ENCODE measurements at places on chromosomes 12 and 14.

DNA sequence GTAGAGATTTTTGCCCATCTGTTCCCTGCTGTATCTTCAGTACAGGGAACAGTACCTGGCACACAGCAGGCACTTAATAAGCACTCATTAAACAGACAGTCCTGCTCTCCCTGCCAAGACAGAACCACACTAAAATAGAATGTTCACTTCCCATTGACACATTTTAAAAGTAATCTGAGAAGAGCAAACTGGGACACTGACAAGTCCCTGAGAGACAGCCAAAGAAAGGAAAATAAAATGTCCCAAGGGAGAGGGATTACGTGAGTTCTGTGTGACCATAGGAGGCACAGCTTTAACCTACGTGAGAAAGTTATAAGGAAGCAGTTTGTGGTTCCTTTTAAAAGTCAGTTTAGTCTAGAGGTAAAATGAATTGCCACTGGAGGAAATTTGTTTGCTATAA is 43.9 kb upstream of the SYCP3 start:
- DNase-seq = no peak

GRCh38 chr12:6963016-6963731 is 7.3 kb downstream of the PHB2 start:
- DNase-seq = peak; percentile 95

DNA sequence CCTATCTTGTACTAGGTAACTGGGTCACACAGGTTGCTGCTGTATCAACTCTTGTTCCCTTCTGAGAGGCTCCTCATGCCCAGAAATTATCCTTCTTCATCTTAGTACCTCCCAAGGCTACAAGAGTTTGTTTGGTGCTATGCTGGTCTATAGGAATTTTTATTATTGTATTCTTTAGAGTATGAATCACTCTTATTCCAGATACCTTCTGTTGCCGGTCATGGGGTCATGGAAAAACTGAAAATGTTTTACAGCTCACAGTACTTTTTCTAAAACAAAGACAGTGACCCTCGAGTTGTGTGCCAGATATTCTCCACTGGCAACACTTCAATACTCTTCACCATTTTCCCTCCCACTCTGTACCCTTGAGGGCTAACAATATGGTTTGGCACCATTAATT is 1598.0 kb upstream of the TMEM132C start:
- no peak for DNase-seq

- no peak for DNase-seq
These were observed 46.8 kb upstream of the MEG3 start for GRCh38 chr14:100778951-100779690.

- DNase-seq = peak; percentile 86
These were observed at the start of gene PGF for GRCh38 chr14:74955229-74956026. Gene PGF (minus strand): TSS chr14:74955597. CDS start chr14:74955242, 355 bp downstream.

DNA sequence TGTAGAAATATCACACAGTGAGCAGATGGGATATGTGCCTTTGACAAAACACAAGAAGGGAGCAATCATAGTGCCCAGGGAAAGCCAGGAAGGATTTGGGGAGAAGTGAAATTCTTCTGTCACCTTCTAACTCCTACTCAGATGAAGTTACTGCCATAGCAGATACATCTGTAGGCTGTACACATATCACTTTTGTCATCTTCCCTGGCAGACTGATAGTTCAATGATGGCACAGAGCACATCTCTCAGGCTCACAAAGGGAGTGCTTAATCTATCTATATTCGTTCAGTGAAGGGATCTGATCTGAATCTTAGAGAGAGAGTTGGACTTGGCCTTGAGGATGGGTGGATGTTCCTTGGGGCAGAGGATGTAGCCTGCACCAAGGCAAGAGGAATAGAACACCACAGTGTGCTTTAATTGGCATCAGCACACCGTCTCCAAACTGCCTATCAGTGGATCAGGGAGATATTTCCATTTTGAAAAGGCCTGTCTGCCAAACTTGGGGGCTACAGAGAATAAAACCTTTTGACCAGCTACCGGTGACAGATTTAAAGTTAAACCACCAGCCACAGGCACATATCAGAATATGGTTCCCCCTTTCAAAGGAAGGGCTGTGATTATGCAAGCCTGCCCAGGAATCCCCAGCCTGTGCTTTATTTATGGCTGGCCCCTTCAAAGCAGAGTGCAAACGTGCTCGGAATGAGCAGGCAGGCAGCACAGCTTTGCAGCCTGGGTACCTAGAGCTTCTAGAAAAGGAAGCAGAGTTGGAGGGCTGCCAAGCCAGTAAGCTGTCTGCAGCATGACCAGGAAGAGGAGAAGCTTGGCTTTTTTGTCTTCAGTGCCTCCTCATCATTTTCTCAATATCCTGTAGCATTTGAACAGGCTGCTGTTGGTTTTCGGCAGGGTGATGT is 165.5 kb upstream of the DYRK2 start:
- peak; percentile 77 for DNase-seq

GRCh38 chr12:130498589-130499385 is 161.1 kb downstream of the PIWIL1 start:
- DNase-seq = no peak

DNA sequence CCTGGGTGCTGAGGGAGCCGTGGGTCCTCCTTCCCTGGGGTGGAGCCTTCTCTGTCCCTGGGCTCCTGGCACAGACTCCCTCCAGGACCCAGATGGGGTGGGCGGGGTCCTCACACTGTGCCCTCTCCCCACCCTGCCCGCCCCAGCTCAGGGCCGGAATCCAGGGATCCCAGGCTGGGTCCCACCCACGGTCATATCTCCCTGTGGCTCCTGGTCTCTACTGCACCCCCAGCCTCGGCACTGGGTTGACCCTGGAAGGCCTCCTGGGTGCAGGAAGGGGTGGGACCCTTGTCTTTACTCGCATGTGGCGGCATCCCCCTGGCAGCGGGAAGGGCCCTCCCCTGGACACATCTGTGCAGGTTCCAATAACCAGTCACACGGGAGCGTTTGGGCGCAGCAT is 75.8 kb upstream of the EIF5 start:
- DNase-seq = no peak

GRCh38 chr12:127648321-127648720 is 618.6 kb upstream of the TMEM132C start:
- no peak for DNase-seq

DNA sequence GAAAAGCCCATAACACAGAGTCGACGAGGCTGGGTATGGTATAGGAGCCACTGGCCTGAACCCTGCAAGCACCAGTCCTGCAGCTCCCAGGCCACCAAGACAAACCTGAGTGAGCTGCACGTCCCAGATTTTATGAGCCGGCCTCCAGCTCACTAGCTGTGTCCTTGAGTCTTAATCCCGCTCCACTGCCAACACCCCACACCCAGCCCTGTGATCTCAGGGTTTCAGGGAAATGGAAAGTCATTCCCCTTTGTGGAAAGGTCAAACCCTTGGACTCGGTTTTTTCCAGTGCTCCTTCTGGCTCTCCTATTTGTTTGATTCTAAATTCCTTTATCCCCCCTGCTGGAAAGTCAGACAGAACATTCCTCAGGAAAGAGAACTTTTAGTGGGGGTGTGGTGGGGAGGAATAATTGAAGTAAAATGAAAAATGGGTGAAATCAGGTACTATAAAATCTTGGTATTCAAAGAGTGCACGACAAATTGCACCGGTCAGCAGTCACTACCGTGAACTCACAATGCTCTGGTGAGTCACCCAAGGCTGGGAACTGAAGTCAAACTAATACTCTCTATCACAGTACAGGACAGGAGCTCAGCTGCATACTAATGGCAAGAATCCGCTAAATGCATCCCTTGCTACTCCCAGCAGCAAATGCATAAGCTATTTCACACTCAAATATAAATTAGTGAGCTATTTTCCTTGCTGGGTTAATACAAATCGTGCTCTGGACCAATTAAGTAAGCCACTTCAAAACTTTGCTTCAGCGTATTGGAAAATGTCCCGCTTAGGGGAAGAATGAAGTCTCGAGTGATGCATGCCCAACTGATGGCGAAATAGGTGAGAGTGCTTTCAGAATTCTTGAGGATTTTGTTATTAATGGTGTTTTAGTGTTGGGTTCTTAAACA is 9.0 kb downstream of the PITPNM2 start:
- DNase-seq = peak; percentile 83

DNA sequence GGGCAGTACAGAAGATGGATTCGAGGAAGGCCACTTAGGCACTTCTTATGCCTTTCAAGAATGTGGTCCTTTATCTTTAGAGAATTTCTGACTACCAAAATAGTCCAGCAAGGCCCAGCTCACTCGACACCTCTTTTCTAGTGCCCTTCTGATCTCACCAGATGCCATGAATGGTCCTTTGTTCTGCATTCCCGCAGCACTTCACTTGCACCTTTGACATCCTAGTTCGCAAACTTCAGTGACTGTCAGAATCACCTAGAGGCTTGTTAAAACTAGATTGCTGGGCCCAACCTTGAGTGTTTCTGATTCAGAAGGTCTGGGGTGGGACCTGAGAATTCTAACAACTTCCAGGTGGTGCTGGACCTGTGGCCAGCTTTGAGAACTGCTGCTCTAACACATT is 56.7 kb downstream of the PKP2 start:
- no peak for DNase-seq

DNA sequence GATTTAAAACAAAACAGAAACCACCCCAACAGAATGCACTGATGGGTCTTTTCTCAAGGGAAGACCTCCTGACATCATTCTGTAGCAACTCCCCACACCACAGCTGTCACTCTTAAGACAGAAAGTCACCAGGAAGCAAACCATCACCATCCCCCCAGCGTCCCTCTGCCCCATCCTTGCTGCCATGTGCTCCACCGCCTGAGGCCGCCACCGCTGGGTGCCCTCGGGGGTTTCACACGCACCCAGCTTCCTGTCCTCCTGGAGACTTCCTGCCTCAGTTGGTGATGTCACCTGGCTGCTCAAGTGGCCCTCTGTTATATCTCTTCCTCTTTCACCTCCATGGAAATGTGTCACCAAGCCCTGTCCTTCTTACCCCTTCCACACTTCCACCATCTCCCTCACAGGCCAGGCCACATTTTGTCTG is 71.4 kb upstream of the GPR68 start:
- DNase-seq = no peak

- peak; percentile 13 for DNase-seq
These were observed 123.6 kb downstream of the SMOC1 start for GRCh38 chr14:70002589-70003346.

DNA sequence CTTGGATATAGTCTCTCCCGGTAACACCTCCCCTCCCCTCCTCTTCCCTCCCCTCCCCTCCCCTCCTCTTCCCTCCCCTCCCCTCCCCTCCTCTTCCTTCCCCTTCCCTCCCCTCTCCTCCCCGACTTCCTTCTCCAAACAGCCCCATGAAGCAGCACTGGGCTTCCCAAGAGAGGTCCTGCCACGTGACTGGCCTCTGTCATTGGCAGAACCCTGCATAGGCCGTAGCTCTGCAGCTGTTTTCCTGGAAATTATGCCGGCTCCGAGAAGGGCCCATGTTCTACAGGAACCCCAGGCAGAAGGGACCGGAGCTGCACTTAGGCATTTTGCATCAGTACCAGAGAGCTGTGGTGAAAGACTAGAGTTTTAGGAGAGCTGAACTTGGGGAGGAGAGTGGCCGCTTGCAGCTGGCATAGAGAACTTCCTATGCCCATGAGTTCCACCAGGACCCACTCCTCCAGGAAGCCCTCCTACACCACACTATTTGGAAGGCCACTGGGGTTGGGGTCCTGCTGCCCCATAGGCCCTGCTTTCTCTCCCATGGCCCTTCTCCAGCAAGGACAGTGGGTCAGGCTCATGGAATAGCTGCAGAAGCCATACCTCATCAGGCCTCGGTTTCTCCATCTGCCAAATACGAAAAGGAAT is 5.1 kb upstream of the TNFAIP2 start:
- DNase-seq = no peak

- DNase-seq = no peak
These were observed 41.3 kb upstream of the CEP83 start for GRCh38 chr12:94500831-94501567.

DNA sequence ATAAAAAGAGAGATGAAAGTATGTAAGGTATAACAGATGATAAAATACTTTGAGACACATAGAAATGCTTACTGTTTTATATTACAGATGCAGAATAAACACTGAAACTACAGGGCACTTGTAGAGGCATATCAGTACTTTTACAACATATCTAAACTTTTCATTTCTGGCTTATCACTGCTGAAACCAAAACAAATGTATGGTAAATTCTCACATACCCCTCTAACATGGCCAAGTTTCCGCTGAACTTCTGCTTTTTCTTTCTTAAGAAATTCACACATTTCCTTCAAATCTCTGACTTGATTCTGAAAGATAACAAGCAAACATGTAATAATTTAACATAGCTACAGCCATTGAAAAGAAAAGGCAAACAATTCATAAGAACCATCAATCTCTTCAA is 33.3 kb upstream of the C12orf50 start:
- DNase-seq = no peak

DNA sequence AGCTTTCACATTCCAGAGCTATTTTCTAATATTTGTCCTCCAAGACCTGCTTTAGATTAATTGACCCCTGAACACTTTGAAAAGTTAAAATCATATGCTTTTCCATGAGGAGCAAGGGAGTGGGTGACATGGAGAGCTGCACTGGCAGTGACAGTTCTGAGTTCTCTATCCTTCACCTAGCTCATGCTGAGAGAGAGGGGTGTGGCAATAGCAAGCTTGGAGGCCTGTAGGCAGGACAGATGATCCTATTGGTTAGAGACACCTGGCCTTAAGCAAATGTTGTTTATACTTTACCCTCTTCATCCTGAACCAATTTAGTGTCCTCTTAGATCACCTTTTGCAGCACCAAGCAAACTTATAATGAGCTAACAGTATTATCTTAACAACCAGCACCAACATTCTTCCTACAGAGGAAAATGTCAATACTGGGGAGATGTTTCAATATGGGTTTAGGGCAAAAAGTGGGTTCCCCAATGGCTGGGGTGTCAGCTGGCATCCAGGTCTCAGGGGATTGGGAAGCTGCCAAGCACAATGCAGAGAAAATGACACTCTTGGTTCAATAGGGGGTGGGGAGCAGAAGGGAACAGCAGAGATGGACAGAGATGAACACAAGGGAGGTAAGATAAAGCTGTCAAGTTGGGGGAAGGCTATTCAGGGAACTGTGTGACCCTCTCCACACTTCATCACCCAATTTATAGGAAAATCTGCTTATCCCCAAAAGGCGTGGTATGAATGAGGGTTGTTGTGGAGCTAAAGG is 37.0 kb upstream of the PPM1H start:
- DNase-seq = no peak

DNA sequence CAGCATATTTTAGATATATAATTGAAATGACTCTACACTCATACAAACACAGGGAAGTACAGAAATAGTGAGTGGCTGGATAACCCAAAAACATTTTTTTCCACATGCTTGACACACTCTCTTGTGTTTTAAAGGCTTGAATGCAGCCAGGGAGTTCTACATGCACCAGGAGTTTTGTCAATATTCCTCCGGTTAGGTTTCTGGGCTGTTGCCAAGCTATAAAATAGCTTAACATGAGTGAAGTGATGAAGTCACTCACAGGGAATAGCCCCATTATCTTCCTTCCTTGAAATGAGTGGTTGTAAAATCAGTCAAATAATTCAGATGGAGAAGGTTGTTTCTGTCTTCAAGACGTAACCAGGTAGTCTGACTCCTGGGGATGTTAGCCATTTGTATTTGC is 582.7 kb downstream of the SLC6A15 start:
- DNase-seq = peak; percentile 16

Measured in hepatocyte (in vitro differentiated cells).